NCI-H146 (cell line): ENCODE measurements at places on chromosomes 11 and 22.
A peak's percentile ranks its signal among the peaks of the same experiment; 100 is the strongest.

DNA sequence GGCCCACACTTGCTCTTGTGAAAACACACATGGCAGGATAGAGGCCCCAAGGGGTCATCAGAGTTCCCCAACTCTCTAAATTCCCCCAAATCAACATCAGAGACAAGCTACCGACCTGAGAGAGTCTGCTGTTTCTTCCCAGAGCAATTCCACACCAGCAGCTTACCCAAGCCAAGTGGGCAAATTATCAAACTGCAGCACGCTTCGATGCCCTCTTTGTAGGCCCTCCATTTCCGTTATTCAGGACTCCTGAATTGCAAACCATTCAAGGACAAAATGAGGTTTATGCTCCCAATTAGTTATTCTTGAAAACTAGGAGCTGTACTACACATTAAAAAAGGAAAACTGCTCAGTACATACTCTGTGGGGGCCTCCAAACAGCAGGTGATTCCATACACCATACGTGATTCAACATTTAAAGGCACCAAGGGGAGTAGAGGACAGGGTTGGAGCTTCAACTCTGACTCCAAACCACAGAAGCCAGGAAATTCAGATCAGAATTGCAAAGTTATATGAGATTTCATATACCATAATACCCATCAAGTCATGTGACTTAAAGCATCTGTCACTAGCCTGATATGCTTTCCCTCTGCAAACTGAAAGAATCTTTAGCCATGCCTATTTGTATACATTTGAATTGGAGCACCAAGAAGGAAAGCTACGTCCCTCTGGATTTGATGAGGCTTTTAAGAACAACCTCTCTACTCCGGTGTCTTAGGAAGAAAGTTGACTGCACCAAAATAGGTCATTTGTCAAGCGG lies 234.8 kb downstream of the CADM1 start:
- DNase-seq, result no peak

- DNase-seq, result no peak
Measured at GRCh38 chr22:19666673-19667593, 47.4 kb upstream of the SEPTIN5 start.

- peak; percentile 78 for DNase-seq
Measured at GRCh38 chr11:22432291-22433093, 94.3 kb downstream of the SLC17A6 start.

DNA sequence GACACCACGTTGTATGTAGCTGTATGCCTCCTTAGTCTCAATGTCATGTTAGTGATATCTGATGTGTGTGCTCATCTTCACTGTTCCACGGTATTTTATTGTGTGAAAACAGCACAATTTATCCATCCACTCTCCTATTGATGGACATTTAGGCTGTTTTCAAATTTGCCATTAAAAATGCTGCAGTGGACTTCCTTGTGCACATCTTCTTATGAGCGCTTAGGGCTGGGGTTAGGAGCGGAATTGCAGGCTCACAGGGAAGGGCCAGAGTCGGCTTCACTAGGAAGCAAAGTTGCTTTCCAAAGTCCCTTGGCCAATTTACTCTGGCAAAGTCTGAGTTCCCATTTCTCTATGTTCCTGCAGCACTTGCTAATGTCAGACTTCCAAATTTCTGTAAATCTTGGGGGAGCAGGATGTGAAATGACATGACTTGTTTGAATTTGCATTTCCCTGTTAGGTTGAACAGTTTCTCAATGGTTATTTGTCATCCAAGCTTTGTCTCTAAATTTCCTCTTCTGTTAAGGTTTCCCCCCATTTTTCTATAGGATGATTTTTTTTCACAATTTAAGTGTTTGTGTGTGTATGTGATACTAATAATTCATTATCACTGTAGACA lies 75.4 kb downstream of the MYEOV start:
- no peak for DNase-seq

DNA sequence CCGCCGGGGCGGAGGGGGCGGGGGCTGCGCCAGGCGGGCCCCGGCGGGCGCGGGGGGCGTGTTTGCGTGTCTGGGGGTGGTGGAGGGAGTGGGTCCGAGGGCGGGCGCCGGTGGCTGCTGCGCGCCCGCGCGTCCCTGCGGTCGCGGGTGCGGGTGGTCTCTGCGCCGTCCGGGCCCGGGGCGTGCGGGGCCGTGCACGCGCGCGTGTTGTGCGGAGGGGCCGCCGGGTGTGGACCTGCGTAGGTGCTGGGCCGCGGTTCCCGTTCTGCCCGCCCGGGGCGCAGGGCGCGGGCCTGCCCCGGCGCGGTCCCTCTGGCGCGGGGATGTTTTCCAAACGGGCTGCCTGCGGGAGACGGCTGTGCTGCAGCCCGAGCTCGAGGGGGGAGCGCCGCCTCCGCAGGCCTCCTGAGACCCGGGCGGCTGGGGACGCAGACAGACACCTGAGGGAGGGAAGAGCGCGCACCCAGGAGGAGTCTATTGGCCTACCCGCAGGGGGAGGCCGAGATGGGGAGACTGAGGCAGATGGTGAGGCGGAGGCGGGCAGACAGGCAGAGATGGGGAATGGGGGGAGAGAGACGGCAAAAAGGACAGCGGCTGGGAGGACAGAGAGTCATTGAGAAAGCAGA lies 442 bp downstream of the PELI3 start:
- peak; percentile 46 for DNase-seq

DNA sequence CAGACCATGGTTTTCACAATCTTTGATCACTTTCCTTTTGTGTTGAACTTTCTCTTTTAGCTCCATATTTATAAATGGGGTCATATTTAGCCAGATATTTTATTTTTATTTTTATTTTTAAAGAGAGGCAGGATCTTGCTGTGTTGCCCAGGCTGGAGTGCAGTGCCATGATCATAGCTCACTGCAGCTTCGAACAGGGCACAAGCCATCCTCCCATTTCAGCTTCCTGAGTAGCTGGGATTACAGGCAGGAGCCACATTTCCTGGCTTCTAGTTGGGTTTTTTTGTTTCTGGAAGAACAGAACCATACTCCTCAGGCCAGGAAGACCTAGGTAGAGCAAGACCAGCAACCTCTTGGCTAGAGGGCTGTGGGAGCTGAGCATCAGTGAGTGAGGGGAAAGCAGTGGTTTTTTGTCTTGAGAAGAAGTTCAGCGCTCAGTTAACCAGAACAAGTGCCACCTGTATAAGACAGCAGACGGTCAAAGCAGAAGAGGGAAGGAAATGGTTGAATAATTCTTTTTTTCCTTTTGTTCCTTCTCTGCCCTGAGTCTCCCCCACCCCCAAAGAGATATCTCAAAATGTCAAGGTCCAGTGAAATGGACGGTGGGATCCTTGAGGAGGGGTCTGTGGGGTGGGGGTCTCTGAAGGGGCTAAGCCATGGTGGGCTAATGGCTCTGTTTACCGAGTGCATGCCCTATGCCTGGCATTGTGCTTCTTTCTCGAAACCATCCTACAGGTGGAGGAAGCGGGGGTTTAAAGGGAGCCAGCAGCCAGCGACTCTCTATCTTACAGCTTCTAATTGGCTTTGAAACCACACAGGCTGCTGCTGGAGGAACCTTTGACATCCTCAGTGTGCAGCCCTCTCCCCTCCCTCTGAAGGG lies 63.0 kb downstream of the PTPRJ start:
- DNase-seq, result no peak

GRCh38 chr22:32536352-32536751 lies 61.7 kb downstream of the FBXO7 start:
- no peak for DNase-seq

DNA sequence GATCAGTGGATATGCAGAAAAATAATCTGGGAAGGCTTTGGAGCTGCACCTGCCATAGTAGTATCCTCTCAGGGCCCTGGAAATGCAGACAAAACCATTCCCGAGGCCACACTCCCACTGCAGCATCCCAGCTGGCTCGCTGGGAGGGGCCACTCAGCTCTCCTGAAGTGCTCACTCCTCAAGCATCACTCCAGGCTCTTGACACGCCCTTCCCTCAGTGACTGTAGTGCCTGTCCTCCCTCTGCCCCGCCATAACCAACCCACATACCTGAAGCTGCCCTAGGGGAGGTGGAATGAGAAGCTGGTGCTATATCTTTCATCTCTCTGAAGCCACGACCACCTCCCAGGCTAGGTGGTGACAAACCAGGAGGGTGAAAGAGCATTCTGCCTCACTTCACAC lies 4.8 kb downstream of the DSCAML1 start:
- DNase-seq, result no peak

GRCh38 chr22:38148245-38148644 lies 33.4 kb downstream of the PLA2G6 start:
- DNase-seq, result no peak

DNA sequence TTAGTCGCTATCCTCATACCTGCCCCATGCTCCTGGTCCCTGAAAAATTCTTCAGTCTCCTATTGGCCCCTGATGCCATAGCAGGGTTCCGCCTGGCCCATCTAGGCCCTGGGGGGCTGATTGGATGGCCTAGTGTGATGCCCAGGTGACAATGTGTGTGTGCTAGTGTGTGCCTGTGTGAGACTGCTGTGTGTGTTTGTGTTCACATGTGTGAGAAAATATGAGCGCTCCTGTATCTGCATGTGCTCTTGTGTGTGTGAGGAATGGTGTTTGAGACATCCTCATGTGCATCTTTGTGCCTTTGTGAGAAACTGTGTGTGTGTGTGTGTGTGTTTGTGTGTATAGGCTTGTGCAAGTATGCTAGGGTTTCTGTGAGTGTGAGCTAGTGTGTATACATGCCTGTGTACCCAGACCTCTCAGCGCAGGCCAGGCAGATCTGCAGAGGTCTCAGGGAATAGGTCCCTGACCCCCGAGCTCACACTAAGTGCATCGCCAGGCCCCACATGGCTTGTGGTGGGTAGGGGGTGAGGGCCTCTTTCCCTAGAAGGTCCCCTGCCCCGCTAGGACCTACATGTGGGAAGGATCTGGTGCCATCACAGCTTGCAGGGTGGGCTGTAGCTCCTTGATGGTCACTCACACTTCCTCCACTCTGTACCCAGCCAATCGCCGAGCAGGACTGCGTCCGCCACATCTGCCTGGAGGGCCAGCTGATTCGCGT lies 64.6 kb downstream of the OTOG start:
- no peak for DNase-seq

DNA sequence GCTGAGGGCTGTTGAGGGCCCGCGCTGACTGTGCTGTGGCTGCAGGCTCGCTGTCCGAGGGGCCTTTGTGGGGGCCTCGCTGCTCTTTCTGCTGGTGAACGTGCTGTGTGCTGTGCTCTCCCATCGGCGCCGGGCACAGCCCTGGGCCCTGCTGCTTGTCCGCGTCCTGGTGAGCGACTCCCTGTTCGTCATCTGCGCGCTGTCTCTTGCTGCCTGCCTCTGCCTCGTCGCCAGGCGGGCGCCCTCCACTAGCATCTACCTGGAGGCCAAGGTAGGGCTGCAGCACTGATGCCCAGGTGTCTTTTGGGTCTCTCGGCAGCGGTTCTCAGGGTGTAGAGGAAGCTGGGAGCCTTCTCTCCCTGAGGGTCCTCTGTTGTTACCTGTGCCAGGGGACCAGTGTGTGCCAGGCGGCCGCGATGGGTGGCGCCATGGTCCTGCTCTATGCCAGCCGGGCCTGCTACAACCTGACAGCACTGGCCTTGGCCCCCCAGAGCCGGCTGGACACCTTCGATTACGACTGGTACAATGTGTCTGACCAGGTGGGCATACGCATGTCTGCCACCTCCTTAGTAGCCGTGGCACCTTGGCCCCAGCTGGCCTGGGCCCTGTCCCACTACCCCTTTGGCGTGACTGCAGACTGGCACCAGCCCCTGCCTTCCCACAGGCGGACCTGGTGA lies 2.2 kb downstream of the GPR137 start:
- DNase-seq, result no peak

- DNase-seq, result no peak
Measured at GRCh38 chr11:96185220-96185768, 157.7 kb downstream of the MAML2 start.

GRCh38 chr22:36540867-36541642 lies 12.1 kb upstream of the EIF3D start:
- no peak for DNase-seq

DNA sequence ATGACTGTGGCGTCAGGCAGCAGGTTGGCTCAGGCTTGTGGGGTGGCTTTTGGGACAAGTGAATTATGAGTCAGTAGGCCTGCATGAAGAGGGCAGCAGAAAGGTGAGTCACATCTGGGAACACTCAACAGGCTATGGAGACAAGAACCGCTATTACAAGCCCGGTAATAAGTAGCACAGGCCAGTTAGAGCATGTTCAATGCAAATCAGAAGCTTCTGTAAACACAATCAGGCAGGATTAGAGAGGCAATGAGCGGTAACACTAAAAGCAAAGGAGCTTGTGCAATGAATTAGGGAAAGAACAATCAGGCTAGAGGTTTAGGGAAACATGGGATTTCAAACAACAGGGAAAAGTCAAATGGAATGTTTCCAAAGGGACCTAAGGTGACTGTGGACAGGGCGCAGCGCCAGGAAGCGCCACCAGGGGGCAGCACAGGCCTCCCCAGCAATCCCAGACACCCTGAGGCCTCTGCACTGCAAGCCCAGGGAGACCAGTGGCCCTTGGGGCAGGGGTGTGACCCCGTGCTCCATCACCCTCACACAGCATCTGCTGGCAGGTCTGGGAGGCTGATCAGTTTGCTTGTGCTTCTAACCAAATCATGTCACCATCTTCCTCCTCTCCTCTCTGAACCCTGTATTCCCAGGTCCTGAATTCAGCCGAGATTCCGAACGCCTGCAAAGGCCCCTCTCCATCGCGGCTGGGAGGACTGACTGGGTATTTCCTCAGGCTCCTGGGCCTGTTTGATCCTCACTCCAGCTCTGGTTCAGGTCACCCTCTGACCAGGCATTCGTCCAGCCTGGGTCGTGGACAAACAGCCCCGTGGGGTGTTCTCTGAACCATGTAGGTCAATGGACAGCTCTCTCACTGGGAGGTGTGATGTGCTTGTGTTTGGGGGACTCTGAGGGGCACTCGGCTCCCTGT lies 50.0 kb downstream of the C11orf58 start:
- peak; percentile 35 for DNase-seq
